Activated naive CD8-positive, alpha-beta T cell treated with anti-CD3 and anti-CD28 coated beads for 36 hours (primary cell): ENCODE measurements at places on chromosomes 5 and 9. TPM values are rescaled to one million over a fixed set of nuclear protein-coding genes. Genes with fewer than 3 reads are reported as not detected.

GRCh38 chr5:177595026-177595585 is 3.1 kb downstream of the TMED9 start:
- H3K4me1 ChIP-seq = peaks cover 28% of the 10 kb centered on the region
- no peak overlapping the region for H3K27ac ChIP-seq
- DNase-seq = no peak
- peaks cover 12% of the 10 kb centered on the region for H3K27me3 ChIP-seq
- H3K36me3 ChIP-seq = peaks cover 36% of the 10 kb centered on the region
- no peak overlapping the region for H3K4me3 ChIP-seq

- DNase-seq = no peak
- no peaks in the 10 kb centered on the region for H3K36me3 ChIP-seq
- H3K4me3 ChIP-seq = no peak overlapping the region
- H3K27me3 ChIP-seq = peaks cover 71% of the 10 kb centered on the region
- peaks cover 3% of the 10 kb centered on the region for H3K4me1 ChIP-seq
- no peak overlapping the region for H3K27ac ChIP-seq
Observed at GRCh38 chr5:169549453-169550100, 34.0 kb upstream of the SPDL1 start.

DNA sequence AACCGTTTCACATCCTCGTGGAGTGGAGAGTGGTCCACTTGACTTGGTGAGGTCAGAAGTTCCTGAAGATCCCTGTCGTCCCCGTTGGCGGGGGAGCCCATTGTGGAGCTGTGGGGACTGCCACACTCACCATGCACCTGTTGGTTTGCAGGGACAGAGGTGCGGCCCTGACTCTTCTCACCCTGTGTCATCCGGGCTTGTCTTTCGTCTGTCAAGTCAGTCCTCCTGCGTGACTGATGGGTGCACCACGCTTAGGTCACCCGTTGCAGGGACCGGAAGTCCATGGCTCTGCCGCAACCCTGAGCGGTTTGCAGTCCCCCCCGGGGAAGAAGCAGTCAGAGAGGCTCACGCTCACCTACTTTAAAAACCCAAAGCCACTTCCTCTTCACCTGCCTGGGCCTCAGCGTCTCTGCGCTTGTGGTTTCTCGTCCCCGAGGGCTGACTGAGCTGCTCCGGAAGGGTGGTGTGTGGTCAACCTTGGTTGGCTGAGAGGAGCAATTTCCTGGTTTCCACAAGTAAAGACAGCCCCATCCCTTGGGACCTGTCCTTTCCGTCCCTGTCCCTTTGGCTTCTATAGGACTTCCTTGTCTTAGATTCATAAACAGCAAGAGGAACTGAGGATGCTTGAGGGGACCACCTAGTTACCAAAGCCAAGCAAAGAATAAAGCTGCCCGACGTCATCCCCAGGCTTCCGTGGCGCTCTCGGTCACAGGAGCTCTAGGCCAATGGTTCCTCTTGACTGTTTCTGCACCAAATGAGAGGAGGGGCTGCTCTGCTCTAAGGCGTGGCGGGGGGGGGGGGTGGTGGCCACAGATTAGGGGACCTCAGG is 53.2 kb downstream of the USP20 start:
- peak; percentile 94 for DNase-seq
- peak overlapping the region; percentile 92 for H3K4me3 ChIP-seq
- H3K27me3 ChIP-seq = peaks cover 3% of the 10 kb centered on the region
- peak overlapping the region; percentile 100 for H3K27ac ChIP-seq
- peaks cover 71% of the 10 kb centered on the region for H3K36me3 ChIP-seq

GRCh38 chr9:84832453-84832852 is 162.9 kb downstream of the NTRK2 start:
- no peak overlapping the region for H3K4me3 ChIP-seq
- H3K27me3 ChIP-seq = peaks cover 10% of the 10 kb centered on the region
- H3K4me1 ChIP-seq = no peaks in the 10 kb centered on the region
- no peak overlapping the region for H3K27ac ChIP-seq
- no peaks in the 10 kb centered on the region for H3K36me3 ChIP-seq
- DNase-seq = no peak

GRCh38 chr9:114409103-114409780 is 21.5 kb upstream of the AKNA start:
- no peak overlapping the region for H3K4me3 ChIP-seq
- H3K27me3 ChIP-seq = no peaks in the 10 kb centered on the region
- H3K27ac ChIP-seq = no peak overlapping the region
- H3K4me1 ChIP-seq = peaks cover 2% of the 10 kb centered on the region
- no peak for DNase-seq

DNA sequence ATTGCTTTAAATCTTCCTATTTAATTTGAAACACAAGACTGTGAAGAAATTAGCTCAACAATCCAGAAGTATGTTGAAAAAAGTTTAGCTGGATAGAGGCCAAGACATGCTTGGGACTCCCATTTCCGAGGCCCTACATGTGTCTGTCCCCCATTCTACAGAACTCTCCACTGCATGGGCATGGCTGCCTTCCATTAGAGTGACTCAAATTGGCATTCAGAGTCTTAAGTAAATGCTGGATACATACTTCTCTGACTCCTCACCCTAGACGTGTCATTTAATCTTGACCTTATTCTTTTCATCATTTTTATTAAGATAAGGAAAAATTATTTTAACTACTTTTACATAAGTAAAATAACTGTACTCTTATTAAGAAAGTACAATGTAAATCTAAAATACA is 530.4 kb upstream of the CDH9 start:
- no peaks in the 10 kb centered on the region for H3K27me3 ChIP-seq
- DNase-seq = no peak
- H3K27ac ChIP-seq = no peak overlapping the region
- H3K4me3 ChIP-seq = no peak overlapping the region
- H3K36me3 ChIP-seq = no peaks in the 10 kb centered on the region

DNA sequence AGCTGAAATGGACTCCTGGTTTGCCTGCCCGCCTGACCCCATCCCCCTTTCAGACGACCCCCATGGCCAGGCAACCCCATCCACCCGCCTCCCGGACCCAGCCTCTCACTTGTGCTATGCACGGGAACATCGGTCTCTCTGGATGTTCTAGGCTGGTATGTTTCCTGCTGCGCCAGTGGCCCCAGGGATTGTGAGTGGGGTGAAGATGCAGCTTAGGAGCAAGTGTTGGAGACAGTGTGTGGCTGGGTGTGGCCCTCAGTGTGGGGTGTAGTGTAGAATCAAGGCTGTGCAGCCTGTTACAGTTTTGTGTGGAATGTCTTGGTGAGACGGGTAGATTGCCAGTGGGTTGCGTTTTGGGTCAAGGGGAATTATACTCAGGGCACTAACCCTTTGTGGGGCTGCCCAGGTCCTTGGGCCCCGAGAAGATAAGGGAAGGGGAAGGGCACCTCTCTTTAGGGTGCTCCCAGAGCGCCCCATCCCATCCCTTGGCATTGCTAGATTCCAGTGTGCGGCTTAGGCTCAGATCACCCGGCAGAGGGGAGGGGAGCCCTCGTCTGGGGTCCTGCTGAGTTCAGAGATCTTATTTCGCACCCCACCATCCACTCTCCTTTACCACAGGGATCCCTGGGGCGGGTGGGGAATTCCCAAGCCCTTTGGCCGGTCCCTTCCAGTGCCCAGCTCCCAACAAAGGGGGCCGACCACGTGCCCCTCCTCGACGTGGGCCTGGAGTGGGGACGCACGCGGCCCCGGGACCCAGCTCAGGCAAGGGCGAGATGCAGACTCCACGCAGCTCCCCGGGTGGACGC is 4.6 kb downstream of the IER5L start:
- H3K4me3 ChIP-seq = peak overlapping the region; percentile 76
- no peaks in the 10 kb centered on the region for H3K36me3 ChIP-seq
- H3K27ac ChIP-seq = no peak overlapping the region

DNA sequence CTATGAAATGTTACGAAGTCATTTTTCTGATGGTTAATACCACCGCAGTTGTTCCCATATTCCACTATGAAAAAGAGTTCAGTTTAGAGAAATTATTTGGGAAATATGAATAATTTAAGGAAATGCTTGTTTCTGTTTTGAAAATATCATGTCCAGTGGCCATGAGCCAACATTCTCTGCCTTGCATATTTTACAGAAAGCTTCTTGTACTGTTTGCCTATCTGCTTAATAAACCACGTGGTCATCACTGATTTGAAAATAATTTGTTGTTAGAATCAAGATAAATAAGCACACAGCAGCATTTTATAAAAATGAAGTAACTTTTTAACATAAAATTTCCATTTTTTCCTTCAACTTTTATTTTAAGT is 381.5 kb upstream of the CDH18 start:
- no peak overlapping the region for H3K4me3 ChIP-seq
- no peaks in the 10 kb centered on the region for H3K27me3 ChIP-seq
- H3K4me1 ChIP-seq = no peaks in the 10 kb centered on the region
- DNase-seq = no peak
- H3K36me3 ChIP-seq = no peaks in the 10 kb centered on the region
- H3K27ac ChIP-seq = no peak overlapping the region

- peaks cover 11% of the 10 kb centered on the region for H3K4me1 ChIP-seq
- H3K27ac ChIP-seq = no peak overlapping the region
- H3K36me3 ChIP-seq = peaks cover under 1% of the 10 kb centered on the region
Observed at GRCh38 chr9:111897601-111898137, 1.1 kb downstream of the UGCG start.

Gene KIF27
- total RNA-seq = 2.0 TPM

Gene GCNT4
- 1.6 TPM for total RNA-seq
